ENCODE measurements at places on chromosomes 5 and 9. TPM values are rescaled to one million over a fixed set of nuclear protein-coding genes. Genes with fewer than 3 reads are reported as not detected.

ZBED3 gene
- total RNA-seq, result 0.90 TPM

ALDOB gene
- not detected for total RNA-seq

SLIT3 gene
- total RNA-seq, result 0.36 TPM

NPR3 gene
- total RNA-seq, result 0.27 TPM

IL13 gene
- not detected for total RNA-seq

SEMA6A gene
- total RNA-seq, result 0.54 TPM

TAS2R1 gene
- not detected for total RNA-seq

C9orf152 gene
- not detected for total RNA-seq

PDZD2 gene
- 3.2 TPM for total RNA-seq

JAKMIP2 gene
- 0.09 TPM for total RNA-seq

CKS2 gene
- total RNA-seq, result 87.1 TPM

HAVCR2 gene
- total RNA-seq, result not detected

MYMK gene
- total RNA-seq, result not detected
